ENCODE measurements at places on chromosomes 13 and 19. TPM values are rescaled to one million over a fixed set of nuclear protein-coding genes. Genes with fewer than 3 reads are reported as not detected.

Gene ATXN8OS
- total RNA-seq: not detected

Gene AP1M2
- 9.9 TPM for total RNA-seq

DNA sequence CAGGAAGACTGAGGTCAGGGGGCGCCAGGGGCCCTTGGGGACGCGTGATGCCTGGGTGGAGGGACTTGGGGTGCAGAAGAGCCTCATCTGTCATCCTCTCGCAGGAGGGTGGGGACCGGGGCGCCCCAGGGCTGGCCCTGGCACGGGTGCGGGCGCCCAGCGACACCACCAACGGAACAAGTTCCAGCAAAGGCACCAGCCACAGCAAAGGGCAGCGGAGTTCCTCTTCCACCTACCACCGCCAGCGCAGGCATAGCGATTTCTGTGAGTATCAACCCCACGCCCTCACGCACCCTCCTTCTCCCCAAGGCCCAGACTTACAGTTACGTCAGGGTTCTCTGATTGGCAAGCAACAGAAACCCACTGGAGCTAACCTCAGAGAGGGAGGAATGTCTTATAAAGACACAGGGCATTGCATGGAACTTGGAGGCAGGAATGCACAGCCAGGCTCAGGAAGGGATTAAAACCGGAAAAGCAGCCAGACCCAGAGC lies 29.4 kb downstream of the MARK4 start:
- no peaks in the 10 kb centered on the region for H3K27me3 ChIP-seq
- no peaks in the 10 kb centered on the region for H3K4me1 ChIP-seq
- no peak overlapping the region for H3K4me3 ChIP-seq
- H3K36me3 ChIP-seq: peaks cover 59% of the 10 kb centered on the region

GRCh38 chr19:2625434-2625833 lies 77.1 kb downstream of the GNG7 start:
- H3K27ac ChIP-seq: no peak overlapping the region
- H3K4me1 ChIP-seq: peaks cover 22% of the 10 kb centered on the region
- H3K27me3 ChIP-seq: no peaks in the 10 kb centered on the region
- H3K4me3 ChIP-seq: no peak overlapping the region
- no peaks in the 10 kb centered on the region for H3K36me3 ChIP-seq

DNA sequence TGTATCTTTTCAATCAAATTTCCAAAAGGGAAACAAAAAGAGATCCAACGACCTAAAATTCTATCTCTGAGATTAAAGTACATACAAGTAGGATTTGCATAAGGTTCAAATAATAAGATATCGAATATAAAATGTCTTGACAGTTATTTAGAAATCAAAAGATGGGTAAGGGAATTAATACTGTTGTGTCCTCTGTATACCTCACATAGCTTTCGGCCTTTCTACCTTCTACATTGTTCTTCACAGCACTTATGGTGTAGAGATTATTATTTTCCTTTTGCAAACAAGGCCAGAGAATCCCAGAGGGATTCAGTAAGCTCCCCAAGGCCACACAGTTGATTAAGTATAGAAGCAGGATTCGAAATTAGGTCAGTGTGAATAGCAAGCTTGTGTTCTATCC lies 403.6 kb downstream of the SPRY2 start:
- no peak overlapping the region for H3K4me3 ChIP-seq
- no peaks in the 10 kb centered on the region for H3K27me3 ChIP-seq
- DNase-seq: no peak
- 0 out of 2 replicates have a peak, but pooled peaks cover 4% of the 10 kb centered on the region for H3K36me3 ChIP-seq

DNA sequence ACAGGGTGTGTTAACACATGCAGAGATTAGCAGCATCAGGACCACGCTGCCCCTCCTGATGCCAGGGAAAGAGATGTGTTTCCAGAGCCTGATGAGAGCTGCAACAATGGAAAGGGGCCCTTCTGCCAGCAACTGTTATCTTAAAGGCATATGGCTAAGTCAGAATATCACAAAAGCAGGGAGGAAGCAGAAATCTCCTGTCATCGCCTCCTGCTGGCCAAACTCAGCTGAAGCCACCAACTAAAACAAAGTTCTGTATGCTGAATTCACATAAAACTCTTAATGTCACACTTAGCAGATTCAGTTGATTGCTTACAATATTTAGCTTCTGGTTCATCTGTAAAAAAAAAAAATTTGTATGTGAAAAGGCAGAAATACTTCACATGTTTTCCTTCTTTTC lies 178.2 kb downstream of the GPC5 start:
- no peaks in the 10 kb centered on the region for H3K27me3 ChIP-seq
- H3K4me1 ChIP-seq: no peaks in the 10 kb centered on the region
- no peak for DNase-seq
- H3K4me3 ChIP-seq: no peak overlapping the region

Gene SH2D3A
- not detected for total RNA-seq

Gene APLP1
- total RNA-seq: 11.1 TPM

- H3K27ac ChIP-seq: no peak overlapping the region
- H3K36me3 ChIP-seq: no peaks in the 10 kb centered on the region
- H3K27me3 ChIP-seq: no peaks in the 10 kb centered on the region
- H3K4me1 ChIP-seq: no peaks in the 10 kb centered on the region
- no peak for DNase-seq
- H3K4me3 ChIP-seq: no peak overlapping the region
Observed at GRCh38 chr13:33015241-33015668, 968 bp upstream of the KL start.

DNA sequence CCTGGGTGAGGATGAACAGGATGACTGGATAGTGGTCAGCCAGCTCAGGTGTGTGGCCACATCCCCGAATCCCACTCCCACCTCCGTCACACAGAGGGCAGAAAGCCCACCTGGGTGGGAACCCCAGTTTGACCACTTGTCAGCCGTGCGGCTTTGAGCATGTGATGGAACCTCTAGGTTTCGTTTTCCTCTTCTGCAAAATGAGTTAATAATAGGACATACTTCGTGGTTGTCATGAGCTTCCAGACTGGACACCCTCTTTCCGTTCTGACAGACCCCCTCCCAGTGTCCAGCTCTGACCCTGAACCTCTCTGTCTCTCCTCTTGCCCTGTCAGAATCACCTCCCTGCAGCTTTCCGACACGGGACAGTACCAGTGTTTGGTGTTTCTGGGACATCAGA lies 1.8 kb downstream of the AXL start:
- no peaks in the 10 kb centered on the region for H3K27me3 ChIP-seq
- H3K4me3 ChIP-seq: peak overlapping the region; percentile 59
- peak overlapping the region; percentile 99 for H3K27ac ChIP-seq
- H3K36me3 ChIP-seq: peaks cover 55% of the 10 kb centered on the region
- peaks cover 64% of the 10 kb centered on the region for H3K4me1 ChIP-seq

DNA sequence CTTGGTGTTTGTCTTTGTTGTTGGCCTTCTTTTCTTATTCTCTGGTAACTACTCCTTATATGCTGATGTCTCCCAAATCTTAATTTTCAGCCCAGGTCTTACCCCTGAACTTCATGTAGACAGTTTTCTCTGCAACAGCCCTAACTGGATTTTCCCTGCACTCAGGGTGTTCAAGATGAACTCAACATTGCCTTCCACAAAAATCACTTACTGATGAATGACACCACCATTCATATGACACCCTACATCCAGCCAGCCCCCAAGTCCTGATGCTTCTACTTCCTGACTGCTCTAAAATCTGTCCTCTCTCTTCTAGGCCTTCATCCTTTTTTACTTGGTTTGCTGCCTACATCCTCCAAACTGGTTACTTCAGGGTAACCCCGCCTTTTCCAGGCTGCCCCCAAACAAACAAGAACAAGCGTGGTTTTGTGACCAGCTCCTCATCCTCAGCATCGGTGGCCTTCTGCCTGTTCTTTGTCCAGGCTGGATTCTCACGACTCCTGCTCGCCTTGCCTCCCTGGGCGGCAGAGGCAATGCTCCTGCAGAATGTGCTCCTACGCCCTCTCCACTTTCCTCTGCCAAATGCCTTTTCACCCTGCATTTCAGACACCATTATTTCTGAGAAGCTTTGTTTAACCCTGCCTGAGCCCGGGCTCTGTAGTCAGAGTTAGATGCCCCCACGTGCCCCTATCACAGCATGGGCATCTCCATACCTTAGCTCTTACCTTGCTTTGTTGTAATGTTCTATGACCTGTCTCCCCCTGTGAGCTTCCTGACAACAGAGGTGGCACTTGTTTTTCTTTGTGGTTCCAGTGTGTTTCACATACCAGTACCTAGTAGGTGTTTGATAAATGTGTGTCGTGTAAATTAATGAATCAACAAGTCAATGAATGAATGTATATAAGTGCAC lies 61.8 kb downstream of the WDFY2 start:
- H3K36me3 ChIP-seq: peaks cover 5% of the 10 kb centered on the region
- H3K4me1 ChIP-seq: peaks cover 38% of the 10 kb centered on the region
- no peak overlapping the region for H3K4me3 ChIP-seq
- no peaks in the 10 kb centered on the region for H3K27me3 ChIP-seq

DNA sequence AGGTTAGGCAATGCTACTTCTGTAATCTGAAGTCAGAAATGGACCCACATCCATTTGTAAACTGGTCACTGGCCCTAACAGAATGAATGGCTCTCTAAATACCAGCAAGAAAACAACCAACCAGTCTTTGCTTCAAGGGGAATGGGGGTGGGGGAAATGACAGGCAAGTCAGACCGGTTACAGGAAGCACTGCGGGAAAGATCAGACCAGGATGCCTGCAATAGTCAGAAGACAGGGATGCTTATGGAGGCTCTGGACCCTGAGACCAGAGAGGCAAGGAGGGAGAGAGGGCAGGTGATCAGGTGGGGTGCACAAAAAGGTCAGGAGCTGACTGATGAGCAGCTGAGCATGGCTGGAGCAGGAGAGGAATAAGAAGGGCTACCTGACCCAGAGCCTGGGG lies 13.1 kb downstream of the MED26 start:
- H3K4me3 ChIP-seq: no peak overlapping the region
- no peak for DNase-seq
- H3K4me1 ChIP-seq: no peaks in the 10 kb centered on the region
- H3K27ac ChIP-seq: no peak overlapping the region
- H3K36me3 ChIP-seq: peaks cover 9% of the 10 kb centered on the region

- no peak for DNase-seq
- H3K4me3 ChIP-seq: no peak overlapping the region
- no peak overlapping the region for H3K27ac ChIP-seq
Observed at GRCh38 chr13:50370303-50370950, 355.2 kb downstream of the KCNRG start.

Gene SIGLEC5
- total RNA-seq: not detected

Gene IGFL1
- not detected for total RNA-seq

Gene PABPC3
- 0.06 TPM for total RNA-seq

DNA sequence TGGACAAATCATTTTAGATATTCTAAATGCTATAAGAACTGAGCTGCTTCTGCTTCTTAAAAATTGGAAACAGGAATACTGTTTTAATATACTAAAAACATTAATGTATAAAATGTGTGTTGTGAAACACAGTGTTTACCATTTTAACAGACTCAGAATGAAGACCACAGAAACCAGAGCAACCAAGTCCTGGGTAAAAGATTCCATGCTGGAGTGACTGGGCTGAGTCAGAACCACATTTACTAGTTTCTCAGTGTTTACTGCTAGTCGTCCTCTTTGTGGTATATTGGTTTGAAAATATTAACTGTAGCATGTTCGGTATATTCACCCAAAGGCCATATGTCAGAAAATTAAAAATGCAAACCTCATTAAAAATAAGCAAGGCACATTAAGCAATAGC lies 31.9 kb downstream of the ANKRD10 start:
- peaks cover 16% of the 10 kb centered on the region for H3K4me1 ChIP-seq
- H3K27ac ChIP-seq: no peak overlapping the region
- H3K4me3 ChIP-seq: no peak overlapping the region
- H3K36me3 ChIP-seq: peaks cover 3% of the 10 kb centered on the region

DNA sequence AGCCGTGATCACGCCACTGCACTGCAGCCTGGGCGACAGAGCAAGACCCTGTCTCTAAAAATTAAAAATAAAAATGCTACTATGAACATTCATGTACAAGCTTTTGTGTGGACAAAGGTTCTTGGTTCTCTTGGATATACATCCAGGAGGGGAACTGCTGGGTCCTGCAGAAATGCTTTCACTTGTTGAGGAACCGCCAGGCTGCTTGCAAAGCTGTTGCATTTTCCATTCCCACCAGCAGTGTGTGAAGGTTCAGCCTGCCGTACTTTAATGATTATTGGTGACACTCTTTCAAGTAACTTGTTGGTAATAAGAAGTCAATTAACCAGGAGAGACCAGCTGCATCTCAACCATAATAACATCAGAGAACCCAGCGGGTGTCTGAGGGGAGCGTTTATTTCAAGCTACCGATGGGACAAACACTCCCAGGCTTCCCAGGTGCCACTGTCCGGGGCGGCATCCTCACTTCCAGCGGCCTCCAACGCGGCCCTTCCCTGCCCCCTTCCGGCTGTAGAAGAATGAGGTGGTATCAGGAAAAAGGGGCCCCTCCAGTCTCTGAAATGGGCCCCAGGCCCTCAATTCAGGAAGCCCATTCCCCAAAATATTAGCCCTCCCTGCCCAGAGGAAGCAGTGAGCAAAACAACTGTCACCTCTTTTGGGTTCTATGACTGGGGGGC lies 15.2 kb upstream of the PPP1R12C start:
- H3K27me3 ChIP-seq: peaks cover 54% of the 10 kb centered on the region
- no peak overlapping the region for H3K4me3 ChIP-seq
- no peak overlapping the region for H3K27ac ChIP-seq
- DNase-seq: no peak

DNA sequence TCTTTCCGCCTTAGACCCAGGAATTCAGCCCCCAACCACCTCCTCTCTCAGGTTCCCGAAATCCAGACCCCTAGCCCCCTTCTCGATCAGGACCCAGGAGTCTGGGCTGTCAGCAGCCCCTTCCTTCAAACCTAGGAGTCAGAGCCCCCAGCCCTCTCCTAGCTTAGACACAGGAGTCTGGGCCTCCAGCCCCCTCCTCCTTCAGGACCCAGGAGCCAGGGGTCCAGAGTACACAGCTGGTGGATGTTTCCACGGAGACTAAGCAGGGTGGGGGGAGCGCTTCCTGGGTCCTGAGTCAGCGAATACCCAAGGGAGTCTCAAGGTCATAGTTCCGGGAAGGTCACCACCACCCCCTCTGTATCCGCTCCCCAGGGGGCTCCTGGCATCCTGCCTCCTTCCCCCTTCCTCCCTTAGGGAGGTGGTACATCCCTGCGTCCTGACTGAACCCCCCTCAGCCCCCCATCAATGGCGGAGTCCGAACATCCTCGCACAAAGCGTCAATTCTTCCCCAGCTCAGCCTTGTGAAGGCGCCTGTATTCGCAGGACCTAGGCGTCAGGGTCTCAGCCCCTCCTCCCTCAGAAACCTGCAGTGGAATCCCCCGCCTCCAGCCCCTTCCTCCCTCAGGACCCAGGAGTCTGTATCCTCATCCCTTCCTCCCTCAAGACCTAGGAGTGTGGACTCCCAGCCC lies 4.6 kb downstream of the CADM4 start:
- no peaks in the 10 kb centered on the region for H3K36me3 ChIP-seq
- H3K27me3 ChIP-seq: peaks cover 46% of the 10 kb centered on the region
- no peak for DNase-seq
- peaks cover 5% of the 10 kb centered on the region for H3K4me1 ChIP-seq
- H3K4me3 ChIP-seq: no peak overlapping the region

- no peaks in the 10 kb centered on the region for H3K27me3 ChIP-seq
- H3K4me3 ChIP-seq: no peak overlapping the region
- 0 out of 2 replicates have a peak, but pooled peaks cover 3% of the 10 kb centered on the region for H3K4me1 ChIP-seq
- DNase-seq: no peak
Observed at GRCh38 chr13:46738055-46738454, 58.9 kb downstream of the ESD start.

GRCh38 chr13:46605825-46606554 lies 53.0 kb downstream of the LRCH1 start:
- H3K27ac ChIP-seq: no peak overlapping the region
- no peaks in the 10 kb centered on the region for H3K36me3 ChIP-seq

- no peak overlapping the region for H3K27ac ChIP-seq
- no peak overlapping the region for H3K4me3 ChIP-seq
- no peaks in the 10 kb centered on the region for H3K27me3 ChIP-seq
- H3K4me1 ChIP-seq: peaks cover 9% of the 10 kb centered on the region
- no peak for DNase-seq
- H3K36me3 ChIP-seq: no peaks in the 10 kb centered on the region
Observed at GRCh38 chr13:50357586-50358118, 342.4 kb downstream of the KCNRG start.

GRCh38 chr19:7748171-7748570 lies 837 bp upstream of the CD209 start:
- DNase-seq: no peak
- H3K4me3 ChIP-seq: no peak overlapping the region
- H3K27ac ChIP-seq: no peak overlapping the region
- no peaks in the 10 kb centered on the region for H3K4me1 ChIP-seq
